ENCODE measurements at places on chromosomes 3 and 15.

- no peak for DNase-seq
These were observed 66.6 kb downstream of the ARIH1 start for GRCh38 chr15:72540606-72541237.

DNA sequence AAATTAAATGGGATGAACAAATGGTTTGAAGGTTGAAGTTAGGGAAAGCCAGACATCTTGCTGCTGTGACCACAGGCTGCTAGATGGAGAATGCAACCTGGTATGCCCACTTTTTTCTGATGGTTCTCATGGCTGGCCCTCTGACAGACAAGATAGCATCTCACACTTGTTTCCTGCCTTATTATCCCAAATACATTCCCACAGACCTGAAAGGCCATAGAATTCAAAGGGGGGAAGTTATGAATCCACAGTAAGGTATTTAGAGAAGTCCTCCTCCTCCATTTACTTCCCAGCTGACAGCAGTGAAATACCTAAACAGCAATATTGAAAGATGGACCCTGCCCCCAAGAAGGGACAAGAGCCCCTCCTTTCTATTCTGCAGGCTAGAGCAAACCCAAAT is 32.4 kb downstream of the LEO1 start:
- no peak for DNase-seq

- DNase-seq: no peak
These were observed 89.5 kb downstream of the DHX30 start for GRCh38 chr3:47892286-47893040.

GRCh38 chr3:73007992-73008712 is 11.5 kb downstream of the PPP4R2 start:
- DNase-seq: no peak

- DNase-seq: no peak
These were observed 15.0 kb downstream of the IL12A start for GRCh38 chr3:160003520-160004128.

GRCh38 chr3:62039586-62039985 is 333.8 kb downstream of the FEZF2 start:
- DNase-seq: no peak

- no peak for DNase-seq
These were observed 35.0 kb downstream of the BTLA start for GRCh38 chr3:112464264-112464663.

DNA sequence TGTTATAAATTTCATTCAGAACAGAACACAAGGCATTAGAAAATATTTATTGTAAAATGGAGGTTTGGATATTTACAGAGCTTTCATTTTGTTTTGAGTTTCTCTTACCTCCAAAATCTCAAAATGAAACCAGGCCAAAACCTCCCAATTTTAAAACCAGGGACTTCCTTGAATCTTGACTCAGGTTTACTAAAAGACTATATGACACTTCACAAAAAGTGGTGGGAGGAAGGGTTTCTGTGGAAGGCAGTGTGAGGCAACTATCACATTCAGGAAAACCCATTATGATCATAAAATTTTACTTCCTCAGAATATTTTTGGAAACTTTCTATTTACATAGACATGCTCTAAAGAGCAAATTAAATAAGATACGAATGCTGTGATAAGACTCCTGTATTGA is 205.8 kb upstream of the EOMES start:
- DNase-seq: no peak

DNA sequence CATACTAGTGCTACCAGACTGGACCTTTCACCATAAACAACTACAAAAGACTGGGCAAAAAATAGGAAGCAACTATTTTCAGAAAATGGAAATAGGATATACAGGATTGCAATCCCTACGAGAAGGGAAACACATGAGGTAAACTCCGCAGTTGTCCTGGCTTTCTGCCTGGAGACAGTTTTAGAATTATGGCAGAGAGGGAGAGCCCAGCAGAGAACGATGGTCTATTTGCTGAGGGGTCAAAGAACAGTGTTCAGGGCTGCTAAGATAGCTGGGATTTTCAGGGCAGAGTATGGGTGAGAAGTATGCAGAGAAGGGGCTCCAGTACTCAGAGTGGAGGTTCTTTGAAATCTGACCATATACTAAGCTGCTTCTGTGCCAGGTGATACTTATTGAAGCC is 163.4 kb downstream of the CHDH start:
- no peak for DNase-seq

- no peak for DNase-seq
These were observed 124.8 kb upstream of the ATP11B start for GRCh38 chr3:182668541-182668940.

DNA sequence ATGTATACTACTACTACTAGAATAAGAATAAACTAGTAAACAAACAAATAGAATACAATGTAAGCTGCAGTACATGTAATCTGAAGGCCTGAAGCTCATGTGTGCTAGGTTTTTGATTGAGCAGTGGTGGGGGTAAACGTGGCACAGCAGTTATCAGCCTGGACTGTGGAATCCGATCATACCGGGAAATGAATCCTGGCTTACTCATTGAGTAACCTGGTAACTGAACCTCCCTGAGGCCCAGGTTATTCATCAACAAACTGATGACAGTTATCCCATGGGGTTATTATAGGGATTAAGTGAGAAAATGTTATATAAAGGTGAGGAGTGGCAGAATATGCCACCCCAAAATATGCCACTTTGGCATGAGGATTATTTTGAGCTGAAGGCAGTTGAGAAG is 339.1 kb downstream of the FHIT start:
- no peak for DNase-seq

GRCh38 chr3:137163241-137163871 is 205.6 kb downstream of the IL20RB start:
- DNase-seq: no peak

GRCh38 chr3:2802429-2802828 is 307.7 kb downstream of the IL5RA start:
- DNase-seq: no peak

DNA sequence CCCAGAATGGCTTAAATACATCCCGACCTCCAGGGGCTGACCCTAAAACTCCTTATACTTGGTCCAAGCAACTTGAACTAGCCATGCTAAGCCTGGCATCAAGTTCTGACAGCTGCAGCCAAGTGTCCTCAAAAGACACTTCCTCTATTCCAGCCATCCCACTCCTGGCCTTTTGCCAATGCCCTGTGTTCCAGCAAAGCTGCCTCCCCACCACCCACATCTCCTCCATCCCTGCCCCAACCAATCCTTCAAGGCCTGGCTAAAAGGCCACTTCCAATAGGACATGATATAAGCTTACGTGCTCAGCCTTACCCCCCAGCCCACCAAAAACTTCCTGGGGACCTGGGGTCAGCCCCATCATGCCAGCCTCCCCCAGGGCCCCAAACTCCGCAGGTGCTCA is 40.9 kb downstream of the SEMA3G start:
- DNase-seq: no peak

GRCh38 chr3:59803268-59803667 is 753.4 kb upstream of the CFAP20DC start:
- no peak for DNase-seq

GRCh38 chr15:51621936-51622603 is 501 bp downstream of the DMXL2 start:
- DNase-seq: peak; percentile 14

DNA sequence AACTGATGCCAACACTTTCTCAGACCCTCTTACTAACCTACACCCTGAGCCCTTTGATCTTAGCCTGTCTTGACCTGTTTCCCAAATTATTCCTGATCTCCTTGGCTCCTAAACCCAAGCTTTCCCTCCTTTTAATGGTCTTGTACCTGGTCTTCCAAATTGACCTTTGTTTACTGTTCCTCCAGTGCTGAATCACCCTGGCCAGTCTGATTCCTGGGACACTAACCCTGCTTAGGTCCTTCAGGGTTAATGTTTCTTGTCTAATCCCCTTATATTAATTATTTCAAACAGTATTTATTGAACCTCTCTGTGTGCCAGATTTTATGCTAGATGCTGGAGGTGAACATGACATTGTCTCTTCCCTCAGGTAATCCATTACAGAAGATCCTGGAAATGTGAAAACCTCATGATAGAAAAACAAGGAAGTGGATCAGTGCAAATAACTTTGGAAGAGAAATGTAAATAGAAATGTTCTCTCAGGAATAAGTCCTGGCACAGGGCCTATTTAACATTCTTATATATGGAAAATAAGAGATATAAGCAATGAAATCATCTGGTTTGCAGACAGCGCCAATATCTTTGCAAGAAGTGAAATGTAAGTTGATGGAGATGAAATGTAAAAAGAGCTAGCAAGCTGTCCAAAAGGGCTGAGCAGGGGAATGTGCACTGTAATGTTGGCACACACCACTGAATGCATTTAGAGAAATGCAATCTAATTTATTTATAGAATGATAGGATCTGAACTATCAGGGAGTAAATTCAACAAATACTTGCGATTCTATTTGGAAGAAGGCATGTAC is 20.7 kb downstream of the HGD start:
- no peak for DNase-seq

DNA sequence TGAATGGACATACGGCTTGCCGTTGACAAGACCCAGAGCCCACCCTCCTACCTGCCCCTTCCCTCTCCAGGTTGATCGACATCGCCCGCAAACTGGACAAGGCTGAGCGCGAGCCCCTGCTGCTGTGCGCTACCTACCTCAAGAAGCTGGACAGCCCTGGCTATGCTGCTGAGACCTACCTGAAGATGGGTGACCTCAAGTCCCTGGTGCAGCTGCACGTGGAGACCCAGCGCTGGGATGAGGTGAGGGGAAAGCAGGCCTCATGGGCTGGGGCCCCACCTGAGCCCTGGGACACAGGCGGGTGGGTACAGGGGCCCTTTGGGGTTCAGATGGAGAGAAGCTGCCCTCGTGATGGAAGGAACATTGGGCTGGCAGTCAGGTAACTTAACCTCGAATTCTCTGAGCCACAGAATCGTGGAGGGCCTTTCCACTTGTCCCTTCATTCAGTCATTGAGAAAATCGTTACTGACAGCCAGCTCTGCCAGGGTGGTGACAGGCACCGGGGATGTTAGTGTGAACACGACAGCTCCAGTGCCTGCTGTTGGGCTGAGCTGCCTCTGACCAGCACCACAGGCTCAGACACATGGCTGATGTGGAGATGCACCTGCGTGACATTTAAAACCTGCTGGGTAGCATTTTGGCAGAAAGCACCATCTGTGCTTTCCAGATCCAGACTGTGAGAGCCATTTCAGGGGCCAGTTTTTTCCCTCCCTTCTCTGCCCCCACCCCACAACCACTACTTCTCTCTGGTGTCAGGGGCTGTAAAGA is 25.6 kb upstream of the RHO start:
- DNase-seq: no peak
